Naive thymus-derived CD8-positive, alpha-beta T cell (primary cell): ENCODE measurements at places on chromosomes 6 and 20. TPM values are rescaled to one million over a fixed set of nuclear protein-coding genes. Genes with fewer than 3 reads are reported as not detected.
A peak's percentile ranks its signal among the peaks of the same experiment; 100 is the strongest.

Gene APOBEC2
- polyA plus RNA-seq = 0.39 TPM

DNA sequence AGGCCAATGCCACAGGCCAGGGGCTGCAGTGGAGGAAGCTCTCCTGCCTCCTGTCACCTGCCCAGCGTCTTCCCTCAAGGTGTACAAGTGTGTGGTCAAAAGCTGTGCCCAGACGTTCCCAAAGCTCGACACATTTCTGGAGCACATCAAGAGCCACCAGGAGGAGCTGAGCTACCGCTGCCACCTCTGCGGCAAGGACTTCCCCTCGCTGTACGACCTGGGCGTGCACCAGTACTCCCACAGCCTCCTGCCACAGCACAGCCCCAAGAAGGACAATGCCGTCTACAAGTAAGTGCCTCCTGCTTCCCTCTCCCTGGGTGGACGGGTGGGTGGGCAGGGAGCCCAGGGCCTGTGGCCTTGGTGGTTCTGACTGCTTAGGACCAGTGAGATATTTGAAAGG, 38.2 kb downstream of the ZNF341 start:
- no peak for DNase-seq

Gene LST1
- 13.4 TPM for polyA plus RNA-seq

- no peak for DNase-seq
Observed at GRCh38 chr6:11875325-11876109, 96.9 kb upstream of the ADTRP start.

- no peak for DNase-seq
Observed at GRCh38 chr6:46904117-46904516, 17.6 kb downstream of the ADGRF5 start.

Gene PRSS16
- polyA plus RNA-seq = 1.0 TPM

Gene KCNG1
- not detected for polyA plus RNA-seq

Gene PHACTR2
- polyA plus RNA-seq = 9.0 TPM

Gene SLC22A3
- polyA plus RNA-seq = not detected

Gene EFCAB8
- polyA plus RNA-seq = not detected

DNA sequence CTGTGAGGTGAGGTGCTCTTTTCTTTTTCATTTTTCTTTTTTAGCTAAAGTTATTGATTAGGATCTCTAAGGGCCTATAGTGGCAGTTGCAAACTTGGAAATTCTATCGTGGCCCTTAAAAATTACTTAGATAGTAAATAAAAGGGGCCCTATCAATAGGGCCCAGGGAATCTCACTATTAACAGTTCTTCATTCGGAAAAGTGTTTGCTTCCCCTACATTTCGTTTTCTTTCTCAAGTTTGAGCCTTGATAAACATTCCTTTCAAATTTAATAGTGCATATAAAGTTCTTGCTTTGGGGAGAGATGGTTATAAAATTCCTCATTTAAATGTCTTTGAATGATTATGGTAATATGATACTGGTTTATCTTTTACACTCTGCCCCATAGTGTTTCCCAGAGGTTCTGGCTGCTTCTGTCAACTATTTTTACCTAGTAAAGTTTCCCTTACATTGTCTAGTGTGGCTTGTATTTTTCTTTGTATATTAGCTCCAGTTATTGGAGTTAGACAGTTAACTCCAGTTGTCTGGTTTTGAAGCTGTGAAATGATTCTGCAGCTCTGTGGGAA, 70.4 kb upstream of the GLP1R start:
- no peak for DNase-seq

DNA sequence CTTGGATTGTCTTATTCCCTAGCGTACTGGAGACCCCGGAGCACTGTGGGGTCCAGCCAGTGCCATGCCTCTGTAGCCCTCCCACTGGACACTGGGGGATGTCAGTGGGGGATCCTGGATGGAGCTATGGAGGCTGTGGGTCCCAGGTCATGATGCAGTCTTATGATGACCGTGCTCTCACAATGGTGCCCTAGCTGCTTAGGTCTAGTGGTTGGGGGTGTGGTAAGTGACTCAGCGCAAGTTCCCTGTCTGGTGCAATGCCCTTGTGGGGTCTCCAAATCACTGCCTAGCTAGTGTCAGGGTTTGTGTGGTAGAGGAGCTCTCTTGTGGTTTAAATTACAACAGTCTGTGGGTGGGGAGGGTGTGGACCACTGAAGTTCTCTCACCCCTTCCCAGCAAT, 135.4 kb downstream of the CDC5L start:
- DNase-seq = no peak

Gene RAMACL
- 0.11 TPM for polyA plus RNA-seq

GRCh38 chr6:146548898-146549374, 5.3 kb downstream of the RAB32 start:
- DNase-seq = no peak

Gene CST5
- not detected for polyA plus RNA-seq

DNA sequence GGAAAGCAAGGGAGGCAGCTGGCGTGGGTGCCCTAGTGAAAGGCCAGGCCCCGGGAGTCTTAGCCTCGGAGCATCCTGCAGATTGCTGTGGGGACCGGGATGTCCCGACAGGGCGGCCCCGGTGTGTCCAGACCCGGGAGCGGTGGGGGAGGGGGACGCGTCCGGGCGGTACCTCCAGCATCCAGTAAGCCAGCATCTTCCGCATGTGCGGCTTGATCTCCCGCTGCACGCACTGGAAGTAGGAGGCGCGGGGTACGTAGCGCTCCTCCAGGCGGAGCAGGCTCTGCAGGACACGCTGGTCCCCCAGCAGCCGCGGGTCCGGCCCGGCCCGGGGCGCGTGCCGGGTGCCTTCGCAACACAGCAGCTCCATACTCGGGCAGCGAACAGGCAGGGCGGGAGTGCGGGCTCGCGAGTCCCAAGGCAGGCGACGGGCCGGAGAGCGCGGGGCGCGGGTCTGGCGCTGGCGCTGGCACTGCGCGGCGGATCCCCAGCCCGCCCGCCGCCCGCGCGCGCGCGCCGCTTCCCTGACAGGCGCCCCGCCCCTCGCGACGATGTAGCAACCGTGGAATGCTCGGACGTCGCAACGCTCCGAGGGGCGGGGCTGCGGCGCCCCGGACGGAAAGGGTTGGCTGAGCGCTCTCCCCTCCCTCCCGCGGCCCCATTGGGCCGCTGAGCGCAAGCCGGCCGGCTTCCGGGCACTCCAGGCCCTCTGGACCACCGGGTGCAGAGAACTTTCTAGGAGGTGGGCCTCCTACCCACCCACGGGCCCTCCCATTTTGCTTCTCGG, at the start of gene CCND3:
Gene CCND3 (minus strand): TSS at position 529 of the 787 bp plus-strand sequence. CDS start 159 bp downstream, at position 370.
- peak; percentile 89 for DNase-seq

DNA sequence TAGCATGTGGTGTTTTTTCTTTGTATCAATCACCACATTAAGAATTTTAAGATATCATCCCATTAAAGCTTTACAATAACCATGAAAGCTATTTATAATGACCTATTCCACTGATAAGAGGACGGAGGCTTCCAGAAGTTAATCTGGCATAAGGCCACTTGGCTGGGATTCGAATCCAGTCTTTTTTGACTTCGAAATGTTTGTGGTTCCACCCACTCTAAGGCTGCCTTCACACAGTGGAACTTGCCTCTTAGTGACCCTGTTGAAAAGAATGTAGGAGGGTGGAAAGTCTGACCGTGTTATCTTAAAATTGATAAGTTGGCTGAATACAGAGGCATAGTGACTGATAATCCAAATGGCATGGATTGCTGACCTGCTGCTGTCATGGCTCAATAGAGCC, 959.7 kb downstream of the KIF16B start:
- DNase-seq = no peak

- no peak for DNase-seq
Observed at GRCh38 chr6:119210596-119210995, 132.1 kb upstream of the FAM184A start.

DNA sequence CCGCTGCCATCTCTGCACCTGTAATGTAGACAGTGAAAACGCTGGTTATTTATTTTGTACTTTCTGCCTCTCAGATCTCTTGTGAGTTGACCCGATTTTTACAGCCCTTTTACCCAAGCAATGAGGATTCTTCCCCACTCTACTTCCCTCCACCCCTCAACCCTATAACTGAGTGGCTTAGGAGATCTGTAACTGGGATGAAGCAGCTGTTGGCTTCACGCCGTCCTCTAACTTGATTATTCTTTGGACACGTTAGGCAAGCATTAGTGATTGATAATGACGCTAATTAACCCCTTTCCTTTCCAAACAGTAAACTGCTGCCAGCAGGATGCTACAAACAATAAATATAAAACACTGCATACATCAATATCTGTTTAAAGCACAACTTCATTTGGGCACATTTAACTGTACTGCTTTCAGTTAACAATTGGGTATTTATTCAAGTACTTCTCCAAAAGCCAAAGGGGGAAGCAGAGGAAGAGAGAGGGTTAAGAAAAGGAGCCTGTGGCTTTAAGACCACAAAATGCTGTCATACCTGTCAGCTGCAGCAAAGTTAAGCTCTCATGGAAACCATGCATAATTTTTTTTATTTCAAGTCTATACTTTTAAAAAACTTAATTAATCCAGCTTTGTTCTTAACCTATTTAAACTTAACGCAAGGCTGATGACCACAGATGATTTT, 21.2 kb downstream of the TFAP2A start:
- DNase-seq = no peak

- DNase-seq = no peak
Observed at GRCh38 chr6:38477680-38478260, 162.0 kb downstream of the BTBD9 start.

DNA sequence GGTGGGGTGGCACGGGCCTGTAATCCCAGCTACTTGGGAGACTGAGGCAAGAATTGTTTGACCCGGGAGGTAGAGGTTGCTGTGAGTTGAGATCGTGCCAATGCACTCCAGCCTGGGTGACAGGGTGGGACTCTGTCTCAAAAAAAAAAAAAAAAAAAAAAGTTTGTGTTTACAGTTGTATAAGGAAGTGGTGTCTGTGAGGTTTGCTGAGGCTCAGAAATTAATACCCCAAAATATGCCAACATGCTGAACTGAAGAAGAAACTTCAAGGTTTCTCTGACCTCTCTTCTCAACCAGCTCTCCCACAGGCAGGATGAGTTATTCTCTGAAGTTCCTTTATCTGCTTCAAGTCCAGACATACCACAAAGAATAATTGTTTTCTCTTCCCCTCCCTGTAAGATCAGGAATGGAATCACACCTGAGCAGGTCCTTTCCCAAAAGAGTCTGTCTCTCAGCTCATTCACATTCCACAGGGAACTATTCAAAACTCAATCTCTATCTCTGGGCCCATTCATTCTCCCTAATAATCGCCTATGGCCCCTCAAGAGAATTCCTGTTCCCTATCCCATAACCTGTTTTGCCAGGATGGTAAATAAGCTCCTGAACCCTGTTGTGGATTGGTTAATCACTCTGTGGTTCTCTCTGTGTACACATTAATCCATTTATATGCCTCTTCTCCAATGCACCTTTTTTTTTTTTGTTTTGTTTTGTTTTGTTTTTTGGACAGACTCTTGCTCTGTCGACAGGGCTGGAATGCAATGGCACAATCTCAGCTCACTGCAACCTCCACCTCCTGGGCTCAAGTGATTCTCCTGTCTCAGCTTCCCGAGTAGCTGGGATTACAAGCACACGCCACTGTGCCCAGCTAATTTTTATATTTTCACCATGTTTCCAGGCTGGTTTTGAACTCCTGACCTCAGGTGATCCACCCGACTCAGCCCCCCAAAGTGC, 17.4 kb upstream of the KIFC1 start:
- DNase-seq = no peak

GRCh38 chr20:3698591-3699001, 13.8 kb downstream of the SIGLEC1 start:
- DNase-seq = no peak

DNA sequence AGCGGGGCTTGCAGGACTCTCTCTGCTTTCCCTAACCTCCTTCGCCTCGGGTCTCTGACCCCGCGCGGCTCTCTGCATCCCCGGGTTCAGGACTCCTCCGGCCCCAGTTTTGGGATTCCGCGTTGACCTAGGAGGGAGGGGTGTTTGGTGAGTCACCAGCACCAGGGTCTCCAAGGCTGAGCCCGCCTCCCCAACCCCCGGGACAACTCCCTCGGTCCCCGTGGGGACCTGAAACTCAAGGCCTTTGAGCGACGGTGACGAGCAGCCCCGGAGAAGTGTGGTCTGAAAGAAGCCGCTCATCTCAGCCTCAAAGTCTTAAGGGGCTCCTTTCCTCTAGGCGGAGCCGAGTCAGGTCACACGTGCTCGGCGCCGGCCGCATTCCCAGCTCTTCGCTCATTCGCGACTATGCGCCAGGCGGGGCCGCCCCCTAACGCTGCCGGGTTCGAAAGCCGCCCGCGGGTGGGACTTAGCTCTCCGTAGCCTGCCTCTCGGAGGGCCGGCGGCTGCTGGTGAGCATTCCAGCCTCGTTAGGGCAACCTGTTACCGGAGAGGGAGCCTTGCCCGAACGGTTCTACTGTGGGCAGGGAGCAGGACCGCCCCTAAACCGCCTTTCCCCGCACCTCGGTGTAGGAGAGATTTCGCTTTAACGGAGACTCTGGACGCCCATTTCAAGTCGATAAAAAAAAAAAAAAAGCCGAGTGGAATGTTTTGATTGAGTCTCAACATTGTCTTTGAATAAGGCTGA, 3.0 kb upstream of the PRDM13 start:
- no peak for DNase-seq

DNA sequence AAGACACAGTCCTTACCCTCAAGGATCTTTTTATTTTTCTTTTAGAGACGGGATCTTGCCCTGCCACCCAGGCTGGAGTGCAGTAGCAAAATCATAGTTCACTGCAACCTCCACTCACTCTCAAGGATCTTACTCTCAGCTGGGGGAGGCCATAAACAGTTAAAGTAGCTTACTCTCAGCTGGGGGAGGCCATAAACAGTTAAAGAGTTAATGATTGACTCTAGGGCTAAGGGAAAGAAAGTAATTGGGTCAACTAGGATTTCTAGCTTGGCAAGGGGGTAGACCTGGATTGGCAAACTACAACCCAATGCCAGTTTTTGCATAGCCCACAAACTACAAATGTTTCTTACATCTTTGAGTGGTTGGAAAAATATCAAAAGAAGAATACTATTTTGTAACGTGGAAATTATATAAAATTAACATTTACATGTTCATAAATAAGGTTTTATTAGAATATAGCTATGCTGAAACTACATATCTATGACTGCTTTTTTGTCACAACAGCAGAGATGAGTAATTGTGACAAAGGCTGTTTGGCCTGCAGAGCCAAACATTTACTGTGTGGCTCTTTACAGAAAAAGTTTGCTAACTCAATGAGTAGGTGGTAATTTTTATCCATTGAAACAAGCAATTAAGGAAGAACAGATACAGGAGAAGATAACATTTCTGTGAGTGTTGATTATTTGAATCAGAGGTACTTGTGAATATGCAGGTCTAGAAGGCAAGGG, 46.4 kb downstream of the PTPRA start:
- DNase-seq = no peak

DNA sequence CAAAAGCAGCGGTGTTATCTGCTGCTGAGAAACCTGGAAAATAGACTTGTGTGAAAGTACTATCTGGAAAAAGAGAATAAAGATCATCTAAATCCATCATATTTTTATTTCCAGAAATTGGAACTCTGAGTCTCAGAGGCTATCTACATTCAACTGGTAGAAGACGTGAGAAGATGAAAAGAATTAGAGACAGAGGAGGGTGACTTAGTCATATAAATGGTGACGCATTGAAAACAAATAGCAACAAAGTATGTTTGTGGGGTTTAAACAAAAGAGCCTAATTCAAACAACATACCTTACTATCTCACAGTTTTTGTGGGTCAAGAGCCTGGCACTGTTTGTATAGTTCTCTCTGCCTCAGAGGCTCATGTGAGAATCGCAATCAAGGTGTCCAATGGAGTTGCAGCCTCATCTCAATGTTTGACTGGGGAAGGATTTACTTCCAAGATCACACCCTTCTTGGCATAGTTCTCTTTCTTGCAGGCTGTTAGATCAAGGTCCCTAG, 757.1 kb upstream of the SLC35B3 start:
- no peak for DNase-seq
